Fibroblast of skin of scalp (primary cell): ENCODE measurements at places on chromosomes 4 and X.

GRCh38 chr4:80252427-80252826 lies 14.0 kb upstream of the FGF5 start:
- DNase-seq, result no peak

- no peak for DNase-seq
Measured at GRCh38 chrX:65681810-65682209, 14.4 kb downstream of the MSN start.

GRCh38 chr4:153114771-153115321 lies 89.4 kb upstream of the TRIM2 start:
- DNase-seq, result peak; percentile 56

- no peak for DNase-seq
Measured at GRCh38 chrX:139766545-139766983, 58.6 kb upstream of the MCF2 start.

DNA sequence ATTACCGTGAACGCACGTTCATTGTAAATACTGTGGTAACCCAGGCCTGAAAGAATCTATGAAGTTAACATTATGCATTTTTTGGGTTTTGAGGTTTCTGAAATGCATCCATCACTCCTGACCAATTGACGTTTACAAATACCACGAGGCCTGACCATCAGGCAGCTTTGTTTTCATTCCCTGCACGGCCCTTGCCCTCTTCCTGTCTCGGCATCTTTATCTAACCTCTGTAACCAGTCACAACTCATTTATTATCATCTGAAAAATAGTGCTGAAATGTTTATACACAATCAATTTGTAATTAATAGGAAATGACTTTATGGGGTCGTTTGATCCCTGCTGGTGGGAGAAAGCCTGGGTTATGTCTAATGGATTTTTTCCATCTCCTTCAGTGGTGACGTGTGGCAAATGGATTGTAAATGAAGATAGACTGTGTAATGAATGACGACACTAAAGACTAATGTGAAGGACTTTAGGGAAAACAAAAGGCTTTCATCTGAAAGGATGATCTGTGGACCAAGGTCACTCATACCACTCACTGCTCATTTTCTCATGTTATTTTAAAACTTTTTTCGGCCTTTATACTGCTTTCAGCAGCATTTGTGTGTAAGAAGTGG lies 102.7 kb upstream of the SORBS2 start:
- peak; percentile 82 for DNase-seq

DNA sequence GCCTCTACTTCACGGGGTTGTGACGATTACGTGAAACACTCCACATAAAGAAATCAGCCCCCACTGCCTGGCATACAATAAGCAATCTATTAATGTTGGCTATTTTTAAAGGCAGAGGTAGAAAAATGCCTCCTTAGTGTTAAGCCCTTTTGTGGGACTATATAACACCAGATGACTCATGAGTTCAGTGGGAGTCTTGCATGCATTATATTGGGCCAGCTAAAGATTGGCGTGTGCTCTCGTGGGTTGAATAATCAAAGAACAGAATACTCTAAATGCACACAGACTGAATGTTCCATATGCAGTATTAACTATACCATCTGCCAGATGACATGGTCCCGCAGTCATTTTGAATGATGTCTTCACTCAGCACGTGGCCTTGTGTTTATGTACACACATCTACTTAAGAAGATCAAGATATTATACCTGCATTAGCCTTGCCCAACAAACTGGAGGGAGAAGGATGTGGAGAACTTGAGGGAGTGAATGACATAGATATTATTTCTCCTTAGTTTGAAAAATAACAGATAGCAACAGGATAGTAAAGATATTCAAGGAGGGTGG lies 85.0 kb upstream of the MYOZ2 start:
- peak; percentile 21 for DNase-seq

DNA sequence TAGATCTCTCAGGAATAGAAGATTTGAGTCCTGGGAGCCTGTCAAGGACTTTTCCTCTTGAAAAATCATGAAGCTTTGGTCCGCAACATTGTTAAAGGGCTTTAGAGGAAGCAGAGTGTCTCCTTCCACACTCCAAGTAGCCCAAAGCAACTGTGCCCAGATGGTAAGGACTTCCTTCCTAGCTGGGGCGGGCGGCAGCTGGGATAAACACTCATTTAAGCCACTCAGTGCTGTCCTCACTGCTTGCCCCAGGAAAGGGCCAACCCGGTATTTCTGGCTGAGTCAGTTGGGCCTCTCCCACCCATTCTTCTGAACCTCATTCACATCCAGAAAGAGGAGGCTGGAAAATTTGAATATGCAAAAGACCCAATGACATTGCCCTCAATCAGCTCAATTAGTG lies 144.3 kb downstream of the CHIC2 start:
- peak; percentile 46 for DNase-seq

- no peak for DNase-seq
Measured at GRCh38 chr4:40617872-40618271, 11.8 kb downstream of the RBM47 start.

GRCh38 chr4:176357359-176358082 lies 37.8 kb downstream of the SPCS3 start:
- DNase-seq, result no peak

GRCh38 chrX:66200050-66200664 lies 36.1 kb downstream of the HEPH start:
- no peak for DNase-seq

DNA sequence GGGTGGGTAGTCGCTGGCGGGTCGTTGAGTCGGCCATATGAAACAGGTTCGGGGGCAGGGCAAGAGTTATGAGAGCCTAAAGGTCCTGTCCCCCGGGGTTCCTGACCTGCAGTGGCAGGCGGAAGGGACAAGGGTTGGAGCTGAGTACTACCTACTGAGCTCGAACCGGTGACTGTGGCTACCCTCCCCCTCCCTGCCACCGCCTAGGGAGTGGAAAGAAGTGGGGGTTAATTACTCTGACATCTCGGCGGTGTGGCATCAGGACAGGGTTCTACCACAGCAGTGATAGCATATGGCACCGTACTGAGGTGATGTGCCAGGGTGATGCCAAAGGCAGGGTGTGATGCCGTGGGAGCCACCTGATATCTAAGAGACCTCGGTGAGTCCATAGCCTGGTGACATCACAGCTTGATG lies 307 bp downstream of the ATG4A start:
- no peak for DNase-seq

DNA sequence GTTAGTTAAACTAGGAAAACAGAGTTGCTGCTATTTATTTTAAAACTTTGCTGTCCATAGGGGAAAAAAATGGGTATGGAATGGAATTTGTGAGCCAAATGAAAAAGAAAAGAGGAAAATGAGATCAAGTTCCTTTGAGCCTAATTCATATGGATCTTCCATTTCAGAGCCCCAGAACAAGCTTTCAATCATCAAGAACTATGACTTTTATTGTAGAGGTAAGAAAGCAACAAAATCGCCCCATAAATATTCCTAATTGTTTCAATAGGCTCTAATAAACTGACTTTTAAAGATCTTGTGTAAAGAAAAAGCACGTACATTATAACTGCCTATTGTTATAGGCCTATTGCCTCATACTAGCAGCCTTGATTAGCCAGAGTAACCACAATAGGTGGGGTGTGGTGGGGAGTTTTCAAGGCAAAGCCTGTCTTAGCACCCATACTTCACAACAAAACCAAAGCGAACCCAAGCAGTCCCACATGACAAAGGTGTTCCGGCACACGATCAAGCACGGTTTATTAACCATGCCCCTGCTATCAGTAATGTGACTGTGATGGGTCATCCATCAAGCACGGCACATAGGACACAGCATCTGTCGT lies 44.4 kb downstream of the RBM47 start:
- no peak for DNase-seq

GRCh38 chr4:83013902-83014301 lies 3.3 kb upstream of the LIN54 start:
- DNase-seq, result no peak

DNA sequence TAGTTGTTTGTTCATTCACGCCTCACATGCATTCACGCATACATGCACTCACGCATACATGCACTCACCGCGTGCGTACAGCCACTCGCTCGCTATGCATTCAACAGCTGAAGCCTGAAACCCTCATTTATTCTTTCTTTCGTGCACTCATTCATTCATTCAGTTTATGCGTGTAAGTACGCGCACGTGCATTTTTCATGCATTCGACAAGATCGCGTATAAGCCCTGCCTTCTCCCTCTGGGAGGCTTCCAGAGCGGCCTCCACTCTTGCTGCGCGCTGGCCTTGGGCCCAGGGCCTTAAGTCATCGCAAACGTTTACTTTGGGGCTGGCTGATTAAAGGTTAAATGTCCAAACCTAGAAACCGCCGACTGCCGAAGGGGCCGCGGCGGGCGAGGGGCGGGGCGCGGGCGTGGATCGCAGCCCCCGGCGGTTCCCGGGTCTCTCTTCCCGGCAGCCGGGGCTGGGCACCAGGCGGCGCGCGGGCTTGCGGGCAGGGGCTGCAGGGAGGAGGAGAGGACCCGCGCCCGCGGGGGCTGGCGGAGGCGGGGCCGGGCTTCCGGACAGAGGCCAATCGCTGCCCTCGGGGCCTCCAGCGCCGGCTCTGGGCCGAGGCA lies at the start of gene GYG2:
Gene GYG2 (plus strand): TSS at position 587 of the 615 bp plus-strand sequence. CDS start 1,259 bp downstream, outside the sequence.
- peak; percentile 28 for DNase-seq

DNA sequence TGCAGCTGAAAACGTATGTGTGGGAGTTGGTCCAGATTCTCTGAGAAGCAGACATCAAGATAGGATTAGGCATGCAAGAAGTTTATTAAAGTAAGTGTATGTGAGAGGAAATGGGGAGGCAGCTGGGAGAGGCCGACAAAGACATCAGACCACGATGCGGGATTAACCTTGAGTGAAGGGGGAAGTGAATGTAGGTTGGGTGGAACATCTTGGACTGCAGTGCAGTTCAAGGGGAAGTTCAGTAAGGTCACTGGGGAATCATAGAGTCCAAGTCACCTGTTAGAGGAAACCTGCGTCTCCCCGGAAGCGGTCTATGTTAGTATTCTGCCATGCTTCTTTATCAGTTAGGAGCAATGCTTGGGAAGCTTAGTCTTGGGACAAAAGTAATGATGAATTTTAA lies 22.0 kb downstream of the CXCL8 start:
- DNase-seq, result no peak

DNA sequence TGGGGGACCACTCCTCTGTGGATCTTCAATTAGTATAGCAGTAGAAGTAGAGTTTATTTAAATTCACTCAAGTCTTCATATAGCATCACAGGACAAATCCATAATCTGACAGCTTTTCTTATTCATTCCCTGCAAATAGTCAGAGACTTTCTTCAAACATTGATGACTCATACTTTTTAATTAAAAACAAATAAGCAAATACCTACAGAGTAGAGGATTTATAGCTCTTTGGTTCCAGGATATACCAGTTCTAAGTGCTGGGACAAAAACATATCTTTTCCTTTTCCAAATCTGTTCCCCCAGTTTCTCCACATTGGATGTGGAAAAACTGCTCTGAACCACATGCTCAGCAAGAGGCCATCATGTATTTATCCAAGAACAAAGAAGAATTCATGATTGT lies 24.1 kb downstream of the EMCN start:
- DNase-seq, result peak; percentile 27

DNA sequence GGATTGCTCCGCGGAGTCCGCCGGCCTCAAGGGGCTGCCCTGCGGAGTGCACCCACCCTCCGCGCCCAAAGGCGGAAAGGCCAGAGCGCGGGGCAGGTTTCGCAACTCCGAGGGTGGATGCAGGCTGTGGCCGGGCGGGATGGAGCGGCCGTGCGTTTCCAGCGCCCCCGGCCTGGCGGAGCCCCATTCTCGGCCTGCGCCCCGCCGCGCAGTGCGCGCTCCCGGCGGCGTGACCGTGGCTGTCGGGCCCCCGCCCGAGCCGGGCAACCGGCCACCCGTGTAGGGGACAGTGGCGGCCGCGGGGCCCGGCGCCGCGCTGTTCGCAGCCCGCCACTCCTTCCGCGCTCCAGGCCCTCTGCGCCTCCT lies 331 bp downstream of the SETD7 start:
- DNase-seq, result peak; percentile 36

DNA sequence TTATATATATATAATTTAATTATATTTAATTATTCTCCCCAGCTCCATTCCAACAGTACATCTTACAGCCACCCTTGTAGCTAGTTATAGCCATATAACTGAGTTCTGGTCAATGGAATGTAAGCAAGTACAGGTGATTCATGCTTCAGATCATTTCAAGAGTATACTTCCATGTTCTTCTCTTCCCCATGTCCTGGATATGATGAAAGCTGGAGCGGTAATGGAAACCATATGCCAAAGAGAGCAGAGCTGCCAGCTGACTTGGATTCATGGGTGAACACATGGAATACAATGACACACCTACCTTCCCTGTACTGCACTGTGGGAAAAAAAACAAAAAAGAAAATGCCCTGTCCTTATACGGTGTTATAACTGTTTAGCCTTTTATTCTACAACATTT lies 17.5 kb upstream of the CORIN start:
- peak; percentile 82 for DNase-seq

GRCh38 chr4:40238700-40239548 lies 42.1 kb downstream of the RHOH start:
- no peak for DNase-seq

- no peak for DNase-seq
Measured at GRCh38 chr4:55926610-55927009, 22.1 kb upstream of the CEP135 start.

GRCh38 chrX:30085571-30085970 lies 129.8 kb upstream of the MAGEB2 start:
- no peak for DNase-seq

- DNase-seq, result no peak
Measured at GRCh38 chr4:47373174-47373573, 90.3 kb downstream of the COMMD8 start.

DNA sequence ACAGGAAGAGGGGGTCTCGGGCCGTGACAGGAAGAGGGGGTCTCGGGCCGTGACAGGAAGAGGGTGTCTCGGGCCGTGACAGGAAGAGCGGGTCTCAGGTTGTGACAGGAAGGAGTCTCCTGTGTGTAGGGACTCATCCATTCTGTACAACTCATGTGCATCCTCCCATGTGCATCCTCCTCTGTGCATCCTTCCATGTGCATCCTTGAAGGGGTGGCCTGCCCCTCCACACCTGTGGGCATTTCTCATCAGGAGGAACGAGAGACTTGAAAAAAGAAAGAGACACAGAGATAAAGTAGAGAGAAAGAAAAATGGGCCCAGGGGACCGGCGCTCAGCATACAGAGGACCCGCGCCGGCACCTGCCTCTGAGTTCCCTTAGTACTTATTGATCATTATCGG lies 30.2 kb upstream of the PLCXD1 start:
- no peak for DNase-seq

DNA sequence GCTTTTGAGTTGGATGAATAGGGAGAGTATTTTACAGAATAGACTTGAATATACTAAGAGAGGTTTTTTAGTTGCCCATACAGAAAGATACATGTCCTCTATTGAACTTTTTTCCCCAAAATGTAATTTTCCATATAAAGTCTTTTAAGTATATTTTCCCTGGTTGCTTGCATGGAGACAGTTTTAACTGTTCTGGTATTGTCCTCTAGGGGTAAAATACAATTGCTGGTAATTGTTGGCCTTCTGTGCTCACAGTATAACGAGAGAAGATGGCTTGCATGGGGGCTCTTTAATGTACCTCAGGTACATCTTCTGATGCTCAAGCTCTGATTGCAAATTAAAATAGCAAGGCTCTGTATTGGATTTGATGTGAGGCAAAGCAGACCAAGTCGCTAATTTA lies 136.1 kb downstream of the ARX start:
- no peak for DNase-seq
